ENCODE measurements at places on chromosomes 4 and X.
A peak's percentile ranks its signal among the peaks of the same experiment; 100 is the strongest.

DNA sequence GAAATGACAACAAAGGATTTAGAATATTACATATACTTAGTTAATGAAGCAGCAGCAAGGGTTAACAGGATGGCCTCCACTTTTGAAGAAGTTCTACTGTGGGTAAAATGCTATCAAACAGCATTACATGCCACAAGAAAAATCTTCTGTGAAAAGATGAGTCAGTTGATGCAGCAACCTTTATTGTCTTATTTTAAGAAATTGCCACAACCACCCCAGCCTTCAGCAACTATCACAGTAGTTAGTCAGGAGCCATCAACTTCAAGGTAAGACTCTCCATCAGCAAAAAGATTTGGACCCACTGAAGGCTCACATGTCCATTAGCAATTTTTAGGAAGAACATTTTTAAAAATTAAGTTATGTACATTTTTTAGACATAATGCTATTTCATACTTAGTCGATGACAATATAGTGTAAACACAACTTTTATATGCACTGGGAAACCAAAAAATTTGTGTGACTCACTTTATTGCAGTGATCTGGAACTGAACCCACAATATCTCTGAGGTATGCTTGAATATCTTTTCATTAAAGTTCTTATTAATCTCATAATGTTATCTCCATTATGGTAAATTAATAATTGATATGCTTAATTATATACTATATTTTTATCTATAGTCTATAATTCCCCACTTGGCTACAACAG lies 81.2 kb downstream of the SPCS3 start:
- DNase-seq, result no peak

DNA sequence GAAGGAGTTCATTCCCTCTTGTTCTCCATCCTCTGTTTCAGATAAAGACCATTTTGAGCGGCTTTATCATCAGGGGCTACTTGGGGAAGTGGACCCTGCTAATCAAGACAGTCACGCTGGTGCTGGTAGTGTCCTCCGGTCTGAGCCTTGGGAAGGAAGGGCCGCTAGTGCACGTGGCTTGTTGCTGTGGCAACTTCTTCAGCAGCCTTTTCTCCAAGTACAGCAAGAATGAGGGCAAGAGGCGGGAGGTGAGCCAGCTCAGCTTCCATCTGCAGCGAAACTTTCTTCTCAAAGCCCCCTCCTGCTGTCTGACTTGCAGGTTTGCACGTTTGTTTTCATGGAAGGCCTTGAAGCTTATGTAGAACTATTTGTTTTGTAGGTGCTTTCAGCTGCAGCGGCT lies 49.5 kb downstream of the CLCN4 start:
- DNase-seq, result no peak

- no peak for DNase-seq
These were observed 50.4 kb upstream of the TRAM1L1 start for GRCh38 chr4:117135634-117136354.

DNA sequence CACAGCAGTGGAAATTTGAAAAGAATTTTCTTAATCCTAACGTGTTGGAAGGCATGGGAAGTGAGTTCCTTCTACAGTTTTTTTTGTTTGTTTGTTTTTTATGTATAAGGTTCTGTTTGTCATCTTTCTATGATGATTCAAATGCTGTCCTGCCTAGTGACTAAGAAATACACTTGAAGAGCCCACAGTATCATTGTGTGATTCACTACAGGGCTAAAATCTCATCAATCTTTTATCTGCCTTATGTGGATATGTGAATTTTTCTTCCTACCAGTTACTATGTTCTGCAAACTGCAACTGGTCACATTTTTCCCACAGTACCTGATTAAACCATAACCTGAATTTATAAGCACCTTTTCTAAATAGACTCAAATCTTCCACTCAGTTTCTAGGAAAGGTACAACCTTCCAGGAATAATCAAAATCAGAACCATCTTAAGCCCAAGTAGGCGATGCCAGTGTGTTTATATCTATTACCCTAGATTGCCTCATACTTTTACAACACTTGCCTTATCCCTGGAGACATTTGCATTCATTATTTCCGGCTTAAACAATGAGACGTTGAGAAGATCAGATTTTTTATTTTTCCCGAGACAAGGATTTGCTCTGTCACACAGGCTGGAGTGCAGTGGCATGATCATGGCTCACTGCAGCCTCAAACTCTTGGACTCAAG lies 214.6 kb upstream of the GALNT7 start:
- no peak for DNase-seq

GRCh38 chr4:38669208-38669607 lies 5.2 kb downstream of the KLF3 start:
- no peak for DNase-seq

DNA sequence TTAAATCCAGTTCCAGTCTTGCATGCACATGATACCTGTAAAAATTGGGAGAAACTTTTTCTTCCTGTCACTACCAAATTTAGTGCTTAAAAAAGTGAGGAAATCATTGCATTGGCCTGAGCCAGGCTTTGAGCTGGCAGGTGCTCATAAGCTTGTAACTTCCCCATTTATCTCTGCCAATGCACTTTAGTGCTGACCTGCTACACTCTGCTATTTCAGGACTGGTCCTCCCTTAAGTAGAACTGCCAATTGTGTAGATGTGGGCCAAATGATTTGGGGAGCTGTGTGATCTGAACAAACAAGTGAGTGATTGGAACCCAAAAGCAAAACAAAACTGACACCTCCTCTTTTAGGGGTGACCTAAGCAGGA lies 51.8 kb downstream of the ZNF827 start:
- no peak for DNase-seq

- no peak for DNase-seq
These were observed 80.2 kb downstream of the FGF16 start for GRCh38 chrX:77527233-77528001.

DNA sequence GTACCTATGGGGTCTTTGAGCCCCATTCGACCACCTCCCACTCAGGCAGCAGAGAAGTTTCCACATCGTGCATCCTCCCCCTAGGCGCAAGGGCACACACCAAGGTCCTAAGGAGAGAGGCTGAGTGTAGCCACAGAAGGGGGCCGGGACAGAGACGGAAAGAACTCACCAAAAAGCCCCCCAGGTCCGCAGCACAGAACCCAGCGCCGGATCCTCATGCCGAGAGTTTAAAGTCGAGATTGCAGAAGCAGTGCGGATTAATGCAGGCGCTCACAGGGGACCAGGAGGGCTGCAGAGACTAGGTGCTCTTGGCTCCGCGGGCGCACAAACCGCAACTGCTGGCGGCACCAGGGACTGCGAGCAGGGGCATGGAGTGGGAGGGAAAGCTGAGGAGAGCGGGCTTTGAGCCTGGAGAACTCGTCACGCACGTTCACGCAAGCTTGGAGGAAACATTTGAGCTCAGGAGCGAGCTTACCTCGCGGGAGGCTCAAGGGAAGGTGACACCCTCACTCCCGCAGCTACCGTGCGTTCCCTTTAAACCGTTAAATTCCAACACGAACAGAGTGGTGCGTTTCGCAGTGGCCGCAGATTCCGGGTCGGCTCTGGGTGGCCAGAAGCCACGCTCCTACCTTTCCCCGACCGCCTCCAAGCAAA lies 8.5 kb downstream of the NKX3-2 start:
- DNase-seq, result no peak

DNA sequence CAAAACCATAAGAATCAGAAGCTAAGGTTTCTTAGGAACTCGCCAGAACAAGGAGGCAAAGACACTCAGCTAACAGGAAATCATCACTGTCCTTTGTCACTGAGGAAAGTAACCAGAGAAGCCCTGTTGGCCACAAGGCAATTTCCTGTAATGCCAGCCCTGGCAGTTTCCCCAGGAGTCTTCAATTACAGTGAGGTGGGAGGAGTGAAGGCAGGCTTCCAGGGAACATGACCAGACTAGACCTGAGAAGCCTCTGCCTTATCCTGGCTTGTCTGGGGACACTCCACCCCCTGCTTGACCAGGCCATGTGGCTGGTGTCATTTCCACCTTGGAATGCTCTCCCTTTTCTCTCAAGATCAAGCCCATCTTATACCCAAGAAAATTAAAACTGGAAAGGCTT lies 125.3 kb downstream of the COL4A6 start:
- no peak for DNase-seq

DNA sequence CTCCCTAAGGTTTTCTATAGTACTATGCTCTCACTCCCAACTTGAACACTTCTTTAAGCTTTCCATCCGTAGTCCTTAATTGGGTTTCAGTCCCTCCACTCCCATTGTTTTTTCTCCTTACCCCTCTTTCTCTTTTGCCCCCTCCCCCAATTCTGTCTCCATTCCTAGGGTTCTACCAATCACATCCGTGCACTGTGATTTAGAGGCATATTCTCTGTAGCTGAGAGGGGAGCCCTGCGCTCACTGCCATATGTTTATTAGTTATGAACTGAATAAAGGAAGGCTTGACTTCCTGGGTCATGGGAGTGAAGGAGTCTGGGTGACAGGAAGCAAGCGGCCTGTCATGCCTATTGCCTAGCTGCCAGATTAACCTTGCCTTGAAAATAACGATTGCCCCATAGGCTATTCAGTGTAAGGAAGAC lies 471 bp downstream of the MCTS1 start:
- DNase-seq, result peak; percentile 49

DNA sequence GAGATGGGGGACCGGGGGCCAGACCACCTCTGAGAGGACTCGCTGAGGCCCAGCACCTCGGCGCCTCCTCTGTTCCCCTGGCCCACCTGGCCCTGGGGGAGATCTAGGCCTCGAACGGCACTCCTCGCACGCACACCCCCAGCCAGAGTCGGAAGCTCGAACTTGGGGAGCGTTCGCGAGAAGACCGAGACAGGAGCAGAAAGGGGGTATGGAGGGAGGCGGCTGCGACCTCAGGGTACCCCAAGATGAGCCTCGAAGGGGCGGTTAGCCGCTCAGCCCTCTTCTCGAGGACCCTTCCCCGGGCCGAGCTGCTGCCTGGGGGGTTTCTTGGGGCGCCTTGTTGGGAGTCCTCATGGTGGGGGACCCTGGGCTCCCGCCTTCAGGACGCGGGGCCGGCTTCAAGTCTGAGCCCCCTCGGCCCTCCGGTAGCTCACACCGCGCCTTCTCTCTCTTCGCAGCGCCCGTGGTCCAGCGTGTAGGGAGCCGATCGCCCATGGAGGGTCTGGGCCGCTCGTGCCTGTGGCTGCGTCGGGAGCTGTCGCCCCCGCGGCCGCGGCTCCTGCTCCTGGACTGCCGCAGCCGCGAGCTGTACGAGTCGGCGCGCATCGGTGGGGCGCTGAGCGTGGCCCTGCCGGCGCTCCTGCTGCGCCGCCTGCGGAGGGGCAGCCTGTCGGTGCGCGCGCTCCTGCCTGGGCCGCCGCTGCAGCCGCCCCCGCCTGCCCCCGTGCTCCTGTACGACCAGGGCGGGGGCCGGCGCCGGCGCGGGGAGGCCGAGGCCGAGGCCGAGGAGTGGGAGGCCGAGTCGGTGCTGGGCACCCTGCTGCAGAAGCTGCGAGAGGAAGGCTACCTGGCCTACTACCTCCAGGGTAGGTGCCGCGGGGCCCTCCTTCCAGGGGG lies 706 bp downstream of the DUSP9 start:
- no peak for DNase-seq

- no peak for DNase-seq
These were observed 13.2 kb upstream of the SYTL5 start for GRCh38 chrX:37993176-37993575.

DNA sequence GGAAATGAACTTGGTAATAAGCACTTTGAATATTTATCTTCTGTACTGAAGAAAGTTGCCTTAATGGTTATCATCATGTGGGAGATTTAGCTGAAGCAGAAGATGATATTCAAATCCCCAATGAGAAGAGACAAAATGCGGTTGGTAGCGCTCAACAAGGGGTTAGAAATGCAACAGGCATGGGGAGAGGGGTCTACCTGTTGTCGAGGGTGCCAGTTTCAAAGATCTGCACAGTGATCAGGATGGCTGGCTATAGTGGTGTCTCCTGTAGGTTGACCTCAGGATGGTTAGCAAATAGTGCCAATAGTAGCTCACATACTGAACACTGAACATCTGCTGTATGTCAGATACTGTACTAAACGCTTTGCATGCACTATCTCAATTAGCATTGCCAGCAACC lies 7.0 kb upstream of the HS6ST2 start:
- DNase-seq, result no peak

GRCh38 chr4:99438405-99438780 lies 3.3 kb upstream of the ADH7 start:
- DNase-seq, result no peak

DNA sequence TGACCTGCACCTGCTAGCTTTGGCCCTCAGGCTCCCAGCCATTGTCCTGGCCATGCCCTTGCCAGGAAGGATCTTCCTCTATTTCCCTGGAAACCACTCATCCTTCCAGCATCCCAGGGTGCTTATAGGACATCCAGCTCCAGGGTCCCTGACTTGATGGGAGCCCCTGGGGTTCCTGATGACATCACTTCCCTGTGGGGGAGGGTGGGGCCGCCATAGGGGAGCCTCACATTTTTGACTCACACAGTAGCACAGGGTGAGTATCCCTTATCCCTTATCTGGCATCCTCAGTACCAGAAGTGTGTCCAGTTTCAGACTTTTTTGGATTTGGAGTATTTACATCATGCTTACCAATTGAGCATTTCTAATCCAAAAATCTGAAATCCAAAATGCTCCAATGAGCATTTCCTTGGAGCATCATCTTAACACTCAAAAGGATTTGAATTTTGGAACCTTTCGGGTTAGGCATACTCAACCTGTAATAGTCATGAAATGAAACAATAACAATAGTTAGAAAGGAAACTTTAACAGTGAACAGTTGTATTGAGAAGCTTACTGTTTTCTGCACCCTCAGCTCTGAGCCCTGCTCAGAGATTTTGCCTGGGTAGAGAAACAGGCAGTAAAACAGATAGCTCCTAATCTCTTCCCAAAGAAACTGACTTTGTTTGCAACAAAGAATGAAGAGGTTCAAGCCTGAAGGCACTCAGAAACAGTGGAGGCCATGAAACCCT lies 22.1 kb downstream of the TNIP2 start:
- DNase-seq, result no peak

DNA sequence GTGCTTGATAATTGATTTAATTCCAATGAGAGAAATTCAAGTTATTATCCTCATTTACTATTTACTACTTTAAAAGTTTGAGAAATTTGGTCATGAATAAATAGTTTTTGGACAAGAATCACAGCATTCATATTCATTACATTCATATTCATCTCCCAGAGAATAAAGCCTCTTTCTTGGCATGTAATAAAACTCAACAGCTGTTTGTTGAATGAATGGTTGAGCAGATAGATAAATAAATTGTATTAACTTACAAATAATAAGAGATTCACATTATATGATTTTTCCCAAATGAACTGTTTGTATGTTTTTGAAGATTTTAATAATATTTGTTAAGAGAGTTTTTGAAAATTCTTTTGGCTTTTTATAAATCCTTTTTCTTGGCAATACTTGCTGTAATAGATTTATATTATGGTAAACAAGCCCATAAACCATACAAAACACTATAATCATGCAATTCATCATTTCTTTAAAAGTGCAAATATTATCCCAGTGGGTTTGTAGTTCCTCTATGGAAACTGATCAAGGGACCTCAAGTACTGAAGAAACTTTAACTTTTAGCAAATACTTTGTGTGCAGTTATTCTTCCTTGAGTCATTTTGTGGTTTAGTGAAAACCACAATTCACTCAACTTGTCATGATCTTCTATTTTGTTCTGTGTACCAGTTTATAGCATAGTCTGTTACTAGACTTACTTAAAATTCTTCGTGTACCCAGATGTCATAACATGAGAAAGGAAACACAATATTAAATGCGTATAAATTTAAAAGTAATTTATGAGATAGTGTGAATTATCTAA lies 371.8 kb downstream of the ADGRL3 start:
- no peak for DNase-seq

- no peak for DNase-seq
These were observed 48.1 kb downstream of the WWC2 start for GRCh38 chr4:183147196-183147595.

GRCh38 chr4:41506130-41506529 lies 31.8 kb upstream of the LIMCH1 start:
- no peak for DNase-seq

Measured in activated CD4-positive, alpha-beta T cell treated with anti-CD3 and anti-CD28 coated beads, Interleukin-2, Interleukin-6, amounts not matched to agents 100 ng/mL and 50 ng/mL, durations not matched to agents 16 hours and 8 hours (primary cell).